Activated CD4-positive, alpha-beta T cell treated with anti-CD3 and anti-CD28 coated beads, Interleukin-2, amount 10 ng/mL, durations not matched to agents 24 days and 14 days (primary cell): ENCODE measurements at places on chromosomes 13 and 19. TPM values are rescaled to one million over a fixed set of nuclear protein-coding genes. Genes with fewer than 3 reads are reported as not detected.

TMTC4 gene
- 22.5 and 25.3 TPM in 2 replicates for total RNA-seq

CEACAM16 gene
- total RNA-seq: not detected in 2 replicates

SIGLECL1 gene
- total RNA-seq: not detected in 2 replicates

PEAK3 gene
- 0.09 TPM in 1 of 2 replicates, not detected in the other for total RNA-seq

LILRB5 gene
- total RNA-seq: not detected in 2 replicates

CGB5 gene
- not detected in 2 replicates for total RNA-seq

KLF1 gene
- total RNA-seq: 0.77 and 1.2 TPM in 2 replicates

CACNA1A gene
- total RNA-seq: 0.28 and 0.38 TPM in 2 replicates

ABHD8 gene
- 5.6 and 6.5 TPM in 2 replicates for total RNA-seq

GGACT gene
- total RNA-seq: 4.4 and 5.9 TPM in 2 replicates

CEP89 gene
- total RNA-seq: 16.9 and 17.6 TPM in 2 replicates
